ENCODE measurements at places on chromosomes 6 and 20.

GRCh38 chr6:152298848-152299735 is 338.1 kb downstream of the SYNE1 start:
- no peak for DNase-seq

DNA sequence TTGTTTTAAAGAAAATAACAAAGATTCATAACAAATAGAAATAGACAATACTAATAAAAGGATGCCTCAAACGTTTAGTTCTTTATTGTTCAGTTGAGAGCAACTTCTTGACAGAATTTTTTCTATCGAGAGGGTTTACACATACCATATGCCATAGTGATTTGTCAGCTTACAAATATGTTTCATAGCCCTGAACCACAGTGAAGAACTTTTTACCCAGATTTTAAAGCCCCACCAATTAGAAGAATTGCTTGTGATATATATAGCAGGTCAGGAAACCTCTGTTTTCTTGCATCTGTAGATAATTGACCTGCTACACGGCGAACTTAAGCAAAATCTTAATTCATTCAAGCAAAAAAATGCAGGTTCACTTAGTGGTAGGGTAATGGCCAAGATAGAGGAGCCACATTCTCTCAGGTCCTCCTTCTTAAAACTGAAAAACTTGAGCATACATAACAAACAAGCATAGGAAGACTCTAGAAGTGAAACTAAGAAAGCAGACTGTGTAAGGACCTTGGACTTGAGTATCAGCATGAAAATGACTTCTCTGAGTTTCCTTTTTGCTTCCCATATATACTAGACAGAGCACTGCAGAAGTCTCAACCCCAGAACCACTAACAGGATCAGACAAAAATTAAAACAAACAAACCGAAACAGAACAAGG is 39.5 kb downstream of the CRISP1 start:
- no peak for DNase-seq

- DNase-seq = no peak
These were observed 12.3 kb downstream of the RSPH3 start for GRCh38 chr6:158987657-158988056.

DNA sequence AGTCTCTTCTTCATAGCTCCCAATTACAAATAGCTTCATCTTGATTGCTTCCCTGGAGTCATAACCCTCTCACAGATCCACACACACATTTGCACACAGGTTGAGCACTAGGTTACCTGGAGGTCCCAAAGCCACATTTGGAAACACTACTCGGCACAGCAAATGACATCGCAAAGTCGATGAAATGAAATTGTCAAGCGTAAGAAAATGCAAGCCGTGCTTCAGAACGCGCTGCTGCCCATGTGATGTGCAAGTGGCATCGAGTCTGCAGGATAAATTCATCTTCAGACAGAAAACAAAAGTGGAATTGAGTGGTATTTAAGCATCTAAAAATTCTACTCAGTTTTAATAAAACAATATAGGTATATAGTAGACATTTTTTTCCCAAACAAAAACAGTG is 298.0 kb downstream of the TFAP2C start:
- no peak for DNase-seq

GRCh38 chr6:137452333-137452894 is 41.8 kb downstream of the OLIG3 start:
- peak; percentile 4 for DNase-seq

- no peak for DNase-seq
These were observed 87.4 kb downstream of the ARID1B start for GRCh38 chr6:156864557-156864956.

DNA sequence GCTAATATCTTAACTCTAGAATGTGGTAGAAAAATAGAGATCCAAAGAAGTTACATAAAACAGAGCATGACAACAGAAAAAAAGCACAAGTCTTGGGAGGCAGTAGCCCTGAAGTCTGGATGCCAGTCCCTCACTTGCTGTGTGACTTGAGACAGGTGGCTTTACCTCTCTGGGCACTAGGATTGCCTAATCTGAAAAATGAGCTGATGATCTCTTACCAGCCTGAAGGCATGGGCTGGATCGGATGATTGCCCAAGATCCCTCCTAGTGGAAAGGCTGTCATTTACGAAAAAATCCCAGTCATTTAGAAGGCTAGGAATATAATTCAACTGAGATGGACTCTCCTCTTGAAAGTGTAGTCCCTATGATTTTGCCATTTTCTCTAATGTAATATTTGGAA is 10.9 kb upstream of the GCM1 start:
- no peak for DNase-seq

- DNase-seq = peak; percentile 6
These were observed 46.9 kb upstream of the SMIM29 start for GRCh38 chr6:34295721-34296120.

Measured in AG04450 (cell line).